ENCODE measurements at places on chromosomes 7 and 10.

DNA sequence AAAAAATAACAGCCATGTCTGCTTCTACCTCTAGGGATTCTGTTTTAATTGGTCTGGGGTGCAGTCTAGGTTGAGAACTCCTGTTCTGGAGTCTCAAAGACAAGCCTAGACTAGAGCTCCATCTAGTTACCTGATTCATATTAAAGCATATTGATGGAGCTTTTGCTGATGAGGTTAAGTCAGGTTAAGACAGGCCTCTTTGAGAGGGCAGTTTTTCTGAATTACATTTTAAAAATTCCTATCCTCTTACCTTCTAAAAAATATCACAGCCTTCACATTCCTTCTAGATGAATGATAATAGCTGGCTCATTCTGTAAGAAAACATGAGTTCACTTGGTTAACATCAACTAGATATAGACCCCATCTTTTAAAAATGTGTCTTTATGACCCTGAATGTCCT lies 28.9 kb downstream of the MGAM start:
- DNase-seq: no peak

DNA sequence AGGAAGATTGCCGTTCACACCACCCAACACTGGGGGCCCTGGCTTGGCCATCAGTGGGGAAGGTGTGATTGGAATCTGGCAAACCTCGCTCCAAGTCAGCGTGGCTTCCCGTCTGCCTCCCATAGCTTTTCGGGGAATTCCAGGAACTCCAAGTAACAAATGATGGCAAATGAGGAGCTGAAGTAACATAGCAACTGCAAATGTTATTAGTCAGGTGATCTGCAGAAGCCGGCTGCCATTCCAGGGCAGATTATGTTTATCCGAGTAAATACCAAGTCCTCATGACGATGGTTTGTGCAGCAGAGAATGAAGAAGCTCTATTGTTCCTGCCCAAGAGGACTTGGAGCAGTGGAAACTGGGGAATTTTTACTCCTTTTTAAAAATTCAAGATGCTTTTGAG lies 270.5 kb upstream of the PODXL start:
- DNase-seq: no peak

- DNase-seq: no peak
These were observed 513.0 kb downstream of the INHBA start for GRCh38 chr7:41189866-41190265.

- DNase-seq: no peak
These were observed 140.7 kb upstream of the CALCR start for GRCh38 chr7:93715234-93715633.

- DNase-seq: no peak
These were observed 6.5 kb upstream of the EIF5AL1 start for GRCh38 chr10:79505829-79506228.

DNA sequence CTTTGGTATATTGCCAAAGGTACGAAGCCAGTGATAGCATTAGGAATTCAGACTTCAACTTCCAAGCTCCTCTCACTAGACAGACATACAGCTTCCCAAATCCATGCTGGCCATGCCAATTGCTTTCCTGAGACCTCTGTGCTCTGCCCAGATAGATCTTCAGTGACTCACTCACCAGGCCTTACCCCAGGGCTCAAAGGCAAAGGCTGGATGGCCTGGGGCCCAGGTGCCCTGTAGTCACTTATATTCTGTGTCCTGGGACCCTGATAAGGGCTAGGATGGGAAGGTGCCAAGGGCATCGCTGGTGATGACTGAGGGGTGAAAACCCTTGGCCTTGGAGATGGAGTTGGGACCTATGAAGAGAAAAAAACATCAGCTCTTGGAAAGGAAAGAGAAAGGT lies 27.7 kb downstream of the WNT8B start:
- DNase-seq: no peak

- DNase-seq: no peak
These were observed 153.6 kb downstream of the CACNB2 start for GRCh38 chr10:18293536-18294510.

All from stimulated activated CD8-positive, alpha-beta memory T cell treated with anti-CD3 and anti-CD28 coated beads, Interleukin-4, amount 100 ng/mL, for 4 hours (primary cell).